Heart left ventricle (tissue), 16 donors: ENCODE measurements at places on chromosomes 16 and 17. TPM values are rescaled to one million over a fixed set of nuclear protein-coding genes. Genes with fewer than 3 reads are reported as not detected.
A peak's percentile ranks its signal among the peaks of the same experiment; 100 is the strongest.

DNA sequence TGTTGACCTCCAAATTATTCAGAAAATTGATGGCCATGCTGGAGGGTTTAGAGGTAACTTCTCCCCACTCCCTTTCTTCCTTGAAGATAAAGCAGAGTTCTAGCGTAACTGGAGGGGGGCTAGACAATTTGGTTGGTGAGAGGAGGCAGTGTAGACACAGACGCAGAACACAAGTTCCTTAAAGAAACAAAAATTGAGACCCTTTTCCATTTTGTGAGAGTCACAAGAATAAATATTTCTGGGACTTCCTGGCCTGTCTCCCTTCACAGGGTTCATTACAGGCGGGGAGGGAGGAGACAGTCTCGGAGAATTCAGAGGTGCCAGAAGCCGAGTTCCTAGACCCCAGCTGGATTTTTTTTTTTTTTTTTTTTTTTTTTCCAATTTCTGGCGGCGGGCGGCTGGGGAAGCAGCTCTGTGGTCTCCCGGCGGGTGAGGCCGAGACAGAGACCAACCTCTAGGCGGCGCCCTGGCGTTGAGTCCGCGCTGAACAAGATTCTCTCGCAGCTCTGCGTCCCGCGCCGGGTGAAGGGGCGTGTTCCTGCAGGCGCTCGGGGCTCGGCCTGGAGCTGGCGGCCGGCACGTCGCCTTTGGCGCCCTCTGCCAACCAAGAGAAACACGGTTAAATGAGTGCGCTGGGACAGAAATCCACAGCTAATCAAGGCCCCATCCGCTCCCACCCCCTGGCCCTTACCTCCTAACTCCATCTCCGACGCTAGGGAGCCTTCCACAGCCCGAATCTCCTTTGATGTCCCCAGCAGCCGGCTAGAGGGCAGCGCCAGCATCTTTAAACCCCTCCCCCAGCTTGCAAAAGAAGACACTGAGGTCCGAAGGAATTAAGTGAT is 10.2 kb upstream of the HOXB9 start:
- H3K27me3 ChIP-seq = peaks cover 86% of the 10 kb centered on the region
- no peak overlapping the region for H3K27ac ChIP-seq
- peak; percentile 53 for DNase-seq
- H3K36me3 ChIP-seq = no peaks in the 10 kb centered on the region
- H3K4me1 ChIP-seq = peaks cover 13% of the 10 kb centered on the region

GRCh38 chr17:73986641-73987177 is 216.8 kb upstream of the RPL38 start:
- no peak overlapping the region for H3K4me3 ChIP-seq
- no peak overlapping the region for H3K27ac ChIP-seq
- no peaks in the 10 kb centered on the region for H3K36me3 ChIP-seq
- no peak for DNase-seq
- no peaks in the 10 kb centered on the region for H3K4me1 ChIP-seq

DNA sequence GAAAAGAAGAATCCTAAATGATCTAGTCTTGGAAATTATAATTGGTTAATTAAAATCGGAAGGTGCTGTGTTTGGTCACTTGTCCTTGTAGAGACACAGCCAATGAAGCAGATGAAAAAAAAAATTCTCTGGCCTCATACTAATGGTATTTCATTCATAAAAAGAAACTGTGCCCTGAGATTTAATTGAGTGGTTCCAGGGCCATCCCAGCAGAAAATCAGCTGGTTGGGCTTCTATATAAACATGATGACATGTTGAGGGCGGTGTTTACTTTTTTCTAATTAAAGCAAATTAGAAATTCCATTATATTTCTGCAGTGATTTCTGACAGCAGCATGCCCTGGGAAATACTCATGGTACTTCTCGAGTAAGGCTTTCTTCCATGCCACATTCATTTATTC is 191.9 kb upstream of the KCNJ16 start:
- DNase-seq = no peak
- no peak overlapping the region for H3K27ac ChIP-seq
- H3K4me3 ChIP-seq = no peak overlapping the region
- H3K36me3 ChIP-seq = no peaks in the 10 kb centered on the region
- no peaks in the 10 kb centered on the region for H3K4me1 ChIP-seq

- no peaks in the 10 kb centered on the region for H3K4me1 ChIP-seq
- no peak overlapping the region for H3K4me3 ChIP-seq
- no peaks in the 10 kb centered on the region for H3K27me3 ChIP-seq
- no peaks in the 10 kb centered on the region for H3K36me3 ChIP-seq
- no peak overlapping the region for H3K27ac ChIP-seq
These were observed 1.8 kb downstream of the APOH start for GRCh38 chr17:66227212-66228045.

DNA sequence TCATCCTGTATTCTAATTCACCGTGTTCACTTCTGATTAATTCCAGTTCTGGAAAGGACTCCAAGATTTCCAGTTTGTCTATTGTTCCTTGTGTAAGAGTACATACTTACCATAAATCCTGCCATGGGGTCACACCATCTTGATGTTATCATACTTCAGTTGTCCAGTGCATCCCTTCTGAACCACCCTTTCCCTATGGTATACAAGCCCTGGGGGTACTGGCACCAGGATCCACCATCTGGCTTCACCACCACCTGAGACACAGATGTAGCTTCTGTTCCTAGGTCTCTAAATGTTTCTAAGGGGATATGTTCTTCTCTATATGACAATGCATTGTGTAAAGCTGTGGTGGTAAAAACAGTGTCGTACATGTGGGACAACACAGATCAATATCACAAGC is 21.2 kb downstream of the SGF29 start:
- H3K4me1 ChIP-seq = peaks cover 26% of the 10 kb centered on the region
- H3K27ac ChIP-seq = no peak overlapping the region
- H3K27me3 ChIP-seq = no peaks in the 10 kb centered on the region
- no peak overlapping the region for H3K4me3 ChIP-seq

DNA sequence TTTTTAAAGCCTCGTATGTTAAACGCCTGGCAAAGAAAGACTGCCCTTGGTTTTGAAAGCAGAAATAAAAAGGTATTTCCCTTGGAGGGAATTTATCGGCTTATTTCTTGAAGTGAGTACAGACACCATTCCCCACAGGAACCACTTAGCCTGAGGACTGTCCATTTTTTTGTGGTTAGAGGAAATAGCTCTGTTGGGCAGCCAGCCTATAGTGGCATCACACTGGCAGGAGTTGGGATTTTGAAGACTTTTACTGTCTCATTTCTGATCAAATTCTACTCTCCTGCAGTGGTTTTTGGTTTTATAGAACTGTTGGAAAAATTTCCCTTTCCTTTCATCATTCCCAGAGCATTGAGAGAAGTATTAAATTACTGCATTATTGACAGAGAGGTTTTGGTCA is 34.1 kb upstream of the CDC6 start:
- peaks cover 23% of the 10 kb centered on the region for H3K4me1 ChIP-seq
- no peak overlapping the region for H3K27ac ChIP-seq
- no peak overlapping the region for H3K4me3 ChIP-seq
- no peaks in the 10 kb centered on the region for H3K27me3 ChIP-seq
- H3K36me3 ChIP-seq = peaks cover 25% of the 10 kb centered on the region

- H3K27me3 ChIP-seq = no peaks in the 10 kb centered on the region
- H3K36me3 ChIP-seq = no peaks in the 10 kb centered on the region
- no peak for DNase-seq
These were observed 35.4 kb downstream of the MRC2 start for GRCh38 chr17:62662855-62663254.

- H3K4me3 ChIP-seq = no peak overlapping the region
- H3K36me3 ChIP-seq = no peaks in the 10 kb centered on the region
- no peak overlapping the region for H3K27ac ChIP-seq
- H3K27me3 ChIP-seq = peaks cover 43% of the 10 kb centered on the region
- peaks cover 5% of the 10 kb centered on the region for H3K4me1 ChIP-seq
These were observed 1.1 kb upstream of the RAB11FIP4 start for GRCh38 chr17:31390426-31390747.

- H3K27ac ChIP-seq = no peak overlapping the region
- peaks cover 14% of the 10 kb centered on the region for H3K4me1 ChIP-seq
- H3K36me3 ChIP-seq = peaks cover 33% of the 10 kb centered on the region
- H3K4me3 ChIP-seq = no peak overlapping the region
These were observed 1.6 kb upstream of the TLCD2 start for GRCh38 chr17:1711804-1712203.

DNA sequence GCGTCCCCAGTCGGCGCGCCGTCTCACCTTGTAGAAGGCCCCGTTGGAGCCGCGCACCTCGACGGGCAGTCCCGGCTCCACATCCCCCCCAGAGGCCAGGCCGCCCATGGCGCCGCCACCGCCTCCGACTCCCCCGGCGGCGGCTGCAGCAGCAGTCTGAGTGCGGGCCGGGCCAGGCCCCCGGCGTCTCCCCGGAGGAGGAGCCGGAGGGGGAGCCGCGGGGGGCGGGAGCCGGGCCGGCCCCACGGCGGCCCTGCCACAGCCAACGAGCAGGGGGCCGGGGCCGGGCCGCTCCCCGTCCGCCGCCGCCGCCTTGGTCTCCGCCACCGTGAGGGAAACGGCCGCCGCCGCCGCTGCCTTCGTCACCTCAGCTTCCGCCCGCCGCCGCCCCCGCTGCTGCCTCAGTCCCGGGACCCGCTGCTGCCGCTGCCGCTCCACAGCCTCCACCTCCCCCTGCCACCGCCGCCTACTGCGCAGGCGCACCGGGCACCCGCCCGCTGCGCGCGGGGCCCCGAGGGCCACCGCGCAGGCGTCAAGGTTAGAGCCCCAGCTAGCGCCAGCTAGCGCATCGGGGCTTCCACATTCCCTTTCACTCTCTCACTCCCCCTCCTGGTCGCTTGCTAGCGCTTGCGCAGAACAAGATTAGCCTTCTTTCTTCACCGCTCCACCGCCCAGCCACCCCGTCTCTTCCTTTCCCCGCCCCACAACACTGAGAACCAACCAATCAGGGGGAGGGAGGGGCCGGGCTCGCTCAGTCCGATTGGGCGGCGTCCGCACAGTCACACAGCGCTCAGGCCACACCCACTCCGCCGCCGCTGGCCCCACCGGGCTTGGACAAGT is at the start of gene FXR2:
Gene FXR2 (minus strand): TSS at position 473 of the 840 bp plus-strand sequence. CDS start 365 bp downstream, at position 108.
- DNase-seq = peak; percentile 100
- H3K4me3 ChIP-seq = peak within 1 kb of the TSS; percentile 89
- H3K4me1 ChIP-seq = peaks cover 35% of the 10 kb centered on the region
- no peaks in the 10 kb centered on the region for H3K27me3 ChIP-seq

The CCL17 gene
- total RNA-seq = not detected

The GALR2 gene
- total RNA-seq = not detected

The CD300A gene
- 2.1 TPM for total RNA-seq

The MPP2 gene
- 22.3 TPM for total RNA-seq

The SLC52A1 gene
- 0.12 TPM for total RNA-seq
